DMS79 treated with DMSO at 0.1 percent for 48 hours (cell line): ENCODE measurements at places on chromosomes 12 and 14.

- no peak for DNase-seq
These were observed 8.9 kb upstream of the FAIM2 start for GRCh38 chr12:49912345-49913255.

GRCh38 chr12:74751441-74751840 is 213.8 kb downstream of the ATXN7L3B start:
- no peak for DNase-seq

DNA sequence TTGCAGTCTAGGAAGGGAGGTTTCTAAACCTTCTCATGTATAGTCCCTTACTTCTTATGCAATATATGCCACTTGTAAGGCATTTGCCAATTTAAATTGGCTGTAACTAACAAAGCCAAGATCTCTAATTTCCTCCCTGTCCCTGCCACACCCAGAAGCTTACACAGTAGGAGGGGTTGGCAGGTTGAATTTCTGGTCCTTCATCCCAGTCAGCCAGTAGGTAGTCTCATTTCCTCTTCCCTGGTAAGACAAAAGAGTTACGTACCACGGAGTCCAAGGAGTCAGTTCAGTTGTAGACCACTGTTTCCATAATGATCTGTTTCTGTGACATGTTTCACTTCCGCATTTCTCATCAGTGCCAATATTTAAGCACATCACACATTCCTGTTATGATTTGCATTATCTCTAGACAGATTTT is 47.0 kb upstream of the PLBD1 start:
- DNase-seq = no peak

DNA sequence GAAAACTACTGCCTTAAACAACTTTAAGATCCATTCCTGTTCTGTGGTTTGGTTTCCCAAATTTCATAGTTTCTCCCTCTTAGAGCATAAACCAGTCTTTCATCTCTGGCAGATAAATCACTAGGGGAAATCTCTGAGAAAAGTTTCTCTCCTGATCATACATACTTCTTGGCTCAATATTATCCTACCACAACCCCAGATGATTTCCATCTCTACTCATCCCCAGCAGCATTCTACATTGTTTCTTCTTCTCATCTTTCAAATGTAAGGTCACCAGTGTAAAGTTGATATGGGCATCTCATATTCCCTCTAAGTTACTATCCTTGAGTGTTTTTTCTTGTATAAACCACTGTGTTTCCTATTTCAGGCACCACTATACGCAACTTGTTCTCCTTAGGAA is 45.9 kb upstream of the PLEKHG7 start:
- no peak for DNase-seq

DNA sequence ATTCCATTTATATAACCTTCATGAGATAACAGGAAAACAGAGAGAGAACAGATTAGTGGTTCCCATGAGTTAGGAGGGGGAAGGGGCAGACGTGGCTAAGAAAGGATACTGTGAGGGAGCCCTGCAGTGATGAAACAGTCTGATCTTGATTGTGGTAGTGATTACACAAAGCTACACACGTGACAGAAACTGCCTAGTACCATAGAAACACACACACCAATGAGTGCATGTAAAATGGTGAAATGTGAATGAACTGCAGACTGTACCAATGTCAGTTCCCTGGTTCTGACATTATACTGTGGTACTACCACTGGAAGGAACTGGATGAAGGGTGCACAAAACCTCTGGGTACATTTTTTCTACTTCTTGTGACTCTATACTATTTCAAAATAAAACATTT is 36.9 kb downstream of the NRDE2 start:
- no peak for DNase-seq

GRCh38 chr14:100677554-100678468 is 48.9 kb upstream of the DLK1 start:
- DNase-seq = peak; percentile 90

DNA sequence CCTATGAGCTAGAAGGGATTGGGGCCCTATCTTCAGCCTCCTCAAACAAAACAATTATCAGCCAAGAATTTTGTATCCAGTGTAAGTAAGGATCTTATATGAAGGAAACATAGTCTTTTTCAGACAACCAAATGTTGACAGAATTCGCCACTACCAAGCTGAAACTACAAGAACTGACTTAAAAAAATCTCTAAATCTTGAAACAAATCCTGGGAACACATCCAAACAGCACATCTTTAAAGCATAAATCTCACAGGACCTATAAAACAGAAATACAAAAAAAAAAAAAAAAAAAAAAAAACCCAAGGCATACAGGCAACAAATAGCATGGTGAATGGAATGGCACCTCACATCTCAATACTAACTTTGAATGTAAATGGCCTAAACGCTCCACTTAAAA is 41.3 kb upstream of the LMNTD1 start:
- no peak for DNase-seq
